Heart right ventricle (tissue), 16 donors: ENCODE measurements at places on chromosomes 11 and 22.

DNA sequence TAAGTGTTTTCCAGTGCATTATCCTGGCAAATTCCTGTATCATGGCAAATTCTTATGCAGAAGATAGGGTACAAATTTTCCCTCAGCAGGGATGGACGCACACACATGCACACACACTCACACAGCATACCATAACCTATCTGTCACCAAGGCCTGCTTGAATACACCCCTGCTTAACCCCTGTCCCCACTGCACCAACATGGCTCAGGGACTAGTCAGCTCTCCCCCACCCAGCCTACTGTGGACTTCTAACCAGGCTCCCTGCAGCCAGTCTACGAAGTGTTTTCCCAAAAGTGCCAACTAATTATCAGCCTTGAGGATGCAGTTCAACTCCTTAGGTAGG, 63.1 kb downstream of the RAB30 start:
- DNase-seq: no peak

DNA sequence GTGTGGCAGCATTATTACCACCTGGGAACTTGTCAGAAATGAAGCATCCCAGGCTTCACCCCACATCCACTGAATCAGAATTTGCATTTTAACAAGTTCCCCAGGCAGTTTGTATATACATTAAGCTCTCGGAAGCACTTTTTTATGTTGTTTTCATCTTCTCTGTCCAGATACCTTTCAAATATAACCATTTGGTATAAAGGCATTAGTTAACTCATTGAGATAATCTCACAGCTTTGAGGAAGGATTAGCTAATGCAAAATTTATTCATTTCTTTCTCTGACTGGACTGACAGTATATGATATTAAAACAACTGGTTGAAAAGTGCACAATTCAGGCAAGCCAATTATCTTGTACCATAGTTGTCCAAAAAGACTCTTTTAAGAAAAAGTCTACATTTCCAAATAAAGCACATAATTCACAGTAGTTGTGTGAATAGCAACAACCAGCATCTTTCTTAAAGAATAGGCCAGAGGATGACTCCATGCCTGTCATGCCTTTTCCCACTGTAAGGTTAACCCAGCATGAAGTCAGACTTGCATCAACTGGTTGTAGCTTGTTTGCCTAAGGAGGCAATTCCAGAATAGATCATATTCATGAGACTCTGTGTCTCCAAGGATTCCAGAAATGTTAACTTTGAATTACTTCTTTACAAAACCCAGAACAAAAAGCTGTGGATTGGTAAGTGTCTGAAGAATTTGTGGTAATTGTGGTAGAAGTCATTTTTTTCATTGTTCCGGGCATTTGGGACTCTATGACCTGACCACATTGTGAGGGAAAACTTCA, 254.3 kb upstream of the SESN3 start:
- DNase-seq: no peak

DNA sequence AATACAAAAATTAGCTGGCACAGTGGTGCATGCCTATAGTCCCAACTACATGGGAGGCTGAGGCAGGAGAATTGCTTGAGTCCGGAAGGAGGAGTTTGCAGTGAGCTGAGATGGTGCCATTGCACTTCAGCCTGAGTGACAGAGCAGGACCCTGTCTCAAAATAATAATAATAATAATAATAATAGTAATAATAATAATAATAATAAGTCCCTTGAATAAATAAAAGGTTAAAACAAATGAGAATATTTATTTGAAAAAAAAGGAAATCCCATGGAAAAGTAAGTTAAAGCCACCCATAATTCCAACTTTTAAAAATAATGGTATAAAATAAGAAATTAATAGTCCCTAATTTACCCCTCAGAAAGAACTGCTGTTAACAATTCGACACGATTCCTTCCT, 10.0 kb upstream of the NAV2 start:
- no peak for DNase-seq

GRCh38 chr11:10023212-10023611, 270.8 kb downstream of the SBF2 start:
- DNase-seq: no peak

DNA sequence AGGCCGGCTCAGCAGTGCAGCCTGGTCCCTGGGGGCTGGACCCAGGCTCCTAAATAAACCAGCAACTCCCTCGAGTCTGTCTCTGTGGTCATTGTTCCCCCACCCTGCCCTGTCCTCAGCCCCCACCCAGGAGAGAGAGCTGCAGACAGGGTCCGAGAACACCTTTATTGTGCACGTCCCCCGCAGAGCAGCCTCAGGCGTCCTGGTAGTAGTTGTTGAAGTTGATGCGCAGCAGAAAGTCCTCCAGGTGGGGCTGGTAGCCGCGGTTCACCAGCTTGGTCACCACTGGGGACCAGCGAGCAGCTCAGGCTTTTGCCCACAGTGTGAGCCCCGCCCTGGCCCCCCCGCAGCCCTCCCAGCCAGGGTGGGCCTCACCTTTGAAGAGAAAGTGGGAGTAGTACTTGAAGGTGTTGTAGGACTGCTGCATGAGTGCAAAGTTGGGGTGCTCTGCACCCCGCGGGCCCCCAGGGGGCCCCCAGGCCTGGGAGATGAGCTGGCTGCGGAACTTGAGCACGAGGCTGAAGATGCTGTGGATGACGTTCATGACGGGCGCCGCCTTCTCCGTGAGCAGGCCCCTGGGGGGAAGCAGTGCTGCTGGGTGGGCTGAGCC, 16.8 kb downstream of the SELENOO start:
- DNase-seq: no peak

DNA sequence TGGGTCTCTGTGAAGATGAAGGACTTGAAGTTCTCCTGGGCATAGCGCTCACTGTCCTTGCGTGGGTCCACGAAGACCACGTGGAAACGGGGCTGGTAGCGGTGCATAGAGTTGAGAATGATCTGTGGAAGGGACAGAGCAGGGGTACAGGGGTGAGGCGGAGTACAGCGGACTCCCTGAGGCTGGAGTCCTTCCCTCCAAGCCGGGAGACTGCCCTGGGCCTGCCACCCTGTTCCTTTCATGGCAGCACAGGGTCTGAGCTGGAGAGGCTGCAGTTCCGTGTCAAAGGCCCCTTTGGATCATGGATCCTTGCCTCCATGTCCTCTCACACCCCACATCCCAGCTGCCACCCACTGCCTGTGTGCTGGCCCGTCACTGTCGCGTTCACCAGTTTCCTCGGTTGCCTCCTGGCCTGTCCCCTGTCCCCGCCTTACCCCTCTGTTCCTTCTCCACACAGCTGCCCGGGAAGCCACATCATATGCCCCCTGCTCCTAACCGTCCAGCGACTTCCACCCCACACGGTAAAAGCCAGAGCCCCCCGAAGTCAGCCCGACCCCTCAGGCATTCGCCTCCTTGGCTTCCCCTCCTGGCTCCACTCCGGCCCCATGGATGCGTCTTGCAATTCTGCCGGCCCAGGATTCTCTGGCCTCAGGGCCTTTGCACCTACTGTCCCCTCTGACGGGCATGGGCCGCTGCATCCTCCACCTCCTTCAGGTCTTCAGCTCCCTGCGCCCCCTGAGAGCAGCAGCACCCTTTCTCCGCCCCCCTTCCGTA, 3.4 kb upstream of the NUDT8 start:
- DNase-seq: peak; percentile 8

- no peak for DNase-seq
Observed at GRCh38 chr11:75028321-75028720, 39.6 kb downstream of the NEU3 start.

DNA sequence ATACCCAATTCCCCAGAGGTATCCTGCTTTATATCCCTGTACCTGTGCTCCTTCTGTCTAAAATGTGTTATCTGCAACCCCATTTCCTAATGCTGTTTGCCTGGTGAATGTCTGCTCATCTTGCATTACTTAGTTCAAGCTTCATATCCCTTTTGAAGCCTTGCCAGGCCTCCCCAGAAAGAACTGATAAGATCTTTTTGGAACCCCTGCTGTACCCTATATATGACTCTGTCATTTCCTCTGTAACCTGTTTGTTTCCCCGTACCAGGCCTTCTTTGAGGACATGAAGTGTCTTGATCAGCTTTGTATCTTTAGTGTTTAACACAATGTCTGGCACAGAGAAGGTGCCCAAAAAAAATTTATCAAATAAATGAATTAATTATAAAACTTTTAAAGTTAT, 77.6 kb downstream of the LIF start:
- DNase-seq: no peak
